ENCODE measurements at places on chromosomes 12 and 14. TPM values are rescaled to one million over a fixed set of nuclear protein-coding genes. Genes with fewer than 3 reads are reported as not detected.

- DNase-seq, result no peak
These were observed 785.2 kb downstream of the GALC start for GRCh38 chr14:87207756-87208155.

- DNase-seq, result no peak
These were observed 23.3 kb upstream of the EEA1 start for GRCh38 chr12:92952394-92952793.

DNA sequence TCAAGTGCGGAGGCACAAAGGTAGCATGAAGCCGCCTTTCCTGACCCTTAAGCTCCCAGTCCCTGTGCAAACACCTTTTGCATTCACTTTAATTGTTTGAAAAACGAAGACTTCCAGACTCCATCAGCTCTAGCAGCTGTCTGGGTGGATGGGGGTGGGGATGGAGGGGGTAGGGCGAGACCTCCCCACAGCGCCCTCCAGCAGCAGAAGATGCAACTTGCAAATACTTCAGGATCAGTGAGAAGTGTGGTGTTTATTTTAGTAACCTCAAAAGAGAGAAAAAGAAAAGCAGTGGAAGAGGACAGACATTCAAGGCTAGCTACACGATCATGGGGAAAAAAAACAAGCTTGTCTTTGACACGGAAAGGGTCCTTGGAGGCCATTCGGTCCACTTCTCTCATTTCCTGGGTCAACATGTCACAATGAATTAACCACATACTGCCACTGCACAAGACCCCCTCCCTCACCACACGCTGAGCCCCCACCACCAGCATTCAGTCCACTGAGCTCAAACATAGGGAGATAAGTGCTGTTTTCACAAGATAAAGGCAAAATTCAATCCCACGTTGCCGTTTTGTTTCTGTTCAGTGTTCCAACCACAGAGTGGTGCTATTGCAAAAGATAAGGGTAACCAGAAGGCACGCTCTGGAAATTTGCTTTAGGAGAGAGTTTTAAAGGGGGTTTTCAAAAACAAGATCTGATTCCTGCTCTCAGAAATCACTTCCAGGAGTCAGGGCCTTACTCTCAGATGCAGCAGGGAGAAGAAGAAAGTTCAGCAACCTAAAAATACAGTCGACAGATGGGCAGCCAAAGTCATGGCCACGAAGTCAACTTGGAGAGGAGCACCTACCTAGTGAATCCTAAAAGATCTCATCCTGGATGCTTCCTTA, 3.3 kb upstream of the NTF3 start:
- no peak for DNase-seq

Gene PNMA1
- 109 TPM for polyA plus RNA-seq

Gene SLC5A8
- polyA plus RNA-seq, result 30.7 TPM

Gene PZP
- 0.16 TPM for polyA plus RNA-seq

Gene STAC3
- 2.9 TPM for polyA plus RNA-seq

DNA sequence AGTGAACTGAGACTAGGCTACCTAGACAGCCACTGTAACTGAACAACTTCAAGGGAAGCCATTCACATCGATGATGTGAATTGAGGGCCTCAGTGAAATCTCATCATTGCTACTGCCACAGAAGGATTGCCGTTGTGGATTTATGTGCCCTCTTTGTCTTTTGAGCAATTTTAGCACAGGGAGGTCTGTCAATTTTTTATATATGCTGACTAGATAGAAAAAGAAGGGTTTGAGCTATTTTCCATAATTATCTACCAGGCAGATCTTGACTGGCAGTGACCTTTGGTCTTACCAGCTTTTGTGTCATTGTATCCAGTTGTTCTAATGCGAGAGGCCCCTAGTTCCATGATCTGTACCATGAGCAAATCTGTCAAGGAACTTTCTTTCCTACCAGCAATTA, 179.4 kb downstream of the ERC1 start:
- DNase-seq, result no peak

Gene RASAL1
- 8.2 TPM for polyA plus RNA-seq

- DNase-seq, result no peak
These were observed 328.8 kb downstream of the ADGRD1 start for GRCh38 chr12:131282292-131283080.

DNA sequence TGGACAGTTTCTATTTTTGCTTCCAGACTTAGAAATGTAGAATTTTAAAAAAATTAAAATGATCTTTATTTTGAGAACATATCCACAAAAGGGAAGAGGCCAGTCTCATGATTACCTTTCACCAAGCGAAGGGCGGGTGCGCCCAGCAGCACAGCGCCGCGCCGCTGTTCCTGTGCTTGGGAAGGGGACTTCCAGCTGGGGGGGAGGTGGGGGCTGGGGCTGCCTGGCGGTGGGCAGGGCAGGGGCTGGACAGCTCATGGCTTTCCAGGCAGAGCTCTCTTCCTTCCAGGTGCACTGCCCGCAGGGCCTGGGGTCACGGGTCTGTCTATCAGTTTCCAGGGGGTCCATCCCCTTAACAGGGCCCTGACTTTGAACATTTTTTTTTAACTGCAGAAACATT, 199.9 kb downstream of the TTC7B start:
- no peak for DNase-seq

Gene CLECL1
- 0.47 TPM for polyA plus RNA-seq

Gene KRT74
- not detected for polyA plus RNA-seq

GRCh38 chr12:121428883-121429282, 29.0 kb downstream of the RNF34 start:
- DNase-seq, result no peak

- no peak for DNase-seq
These were observed 135.6 kb upstream of the HIF1A start for GRCh38 chr14:61559641-61560201.

Gene LRRC10
- not detected for polyA plus RNA-seq

Gene GUCY2C
- polyA plus RNA-seq, result 0.65 TPM

Gene CD9
- polyA plus RNA-seq, result 212 TPM
